SW 1271 (cell line): ENCODE measurements at places on chromosomes 6 and 20.

DNA sequence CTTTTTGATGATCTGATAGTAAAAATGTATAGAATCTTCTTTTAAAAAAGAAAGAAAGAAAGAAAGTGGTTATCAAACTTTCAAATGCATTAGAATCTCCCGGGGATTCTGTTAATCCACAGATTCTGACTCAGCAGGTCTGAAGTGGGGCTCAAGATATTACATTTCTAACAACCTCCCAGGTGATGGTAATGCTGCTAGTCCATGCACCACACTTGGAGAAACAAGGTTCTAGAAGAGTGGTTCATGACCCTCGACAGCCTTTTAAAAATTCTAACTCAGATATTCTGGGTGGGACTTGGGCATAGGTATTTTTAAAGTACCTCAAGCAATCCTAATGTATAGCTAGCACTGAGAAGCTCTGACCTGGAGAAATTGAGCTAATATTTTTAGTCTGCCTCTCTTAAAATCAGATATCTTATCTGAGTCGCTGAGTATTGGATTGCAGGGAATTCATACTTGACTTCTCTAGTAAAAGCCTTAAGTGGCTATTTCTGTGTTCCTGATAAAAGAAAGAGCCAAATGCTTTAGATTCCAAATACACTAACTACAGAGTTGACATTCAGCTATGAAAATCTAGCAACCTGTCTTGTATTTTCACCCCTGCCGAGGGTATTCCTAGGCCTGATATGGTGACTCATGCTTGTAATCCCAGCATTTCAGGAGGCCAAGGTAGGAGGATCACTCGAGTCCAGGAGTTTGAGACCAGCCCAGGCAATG lies 252.4 kb downstream of the PHACTR1 start:
- DNase-seq, result no peak

- DNase-seq, result no peak
Observed at GRCh38 chr6:71268735-71269437, 19.7 kb upstream of the OGFRL1 start.

DNA sequence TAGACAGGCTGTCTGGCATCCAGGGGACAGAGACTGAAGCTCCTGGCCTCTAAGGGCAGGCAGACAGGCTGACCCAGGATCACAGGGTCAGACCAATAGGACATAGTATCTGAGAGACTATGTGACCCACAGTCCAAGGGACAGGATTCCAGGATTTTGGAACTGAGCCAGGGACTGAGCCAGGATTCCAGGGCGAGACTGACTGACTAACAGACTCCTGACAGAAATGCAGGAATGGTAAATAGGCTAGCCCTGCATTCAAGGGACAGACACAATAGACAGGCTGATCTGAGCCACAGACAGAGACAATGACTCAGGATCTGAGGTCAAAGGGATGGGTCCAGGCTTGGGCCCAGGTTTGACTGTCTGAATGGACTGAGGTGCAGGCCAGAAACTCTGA lies 19.8 kb downstream of the XKR7 start:
- peak; percentile 27 for DNase-seq

- peak; percentile 84 for DNase-seq
Observed at GRCh38 chr6:29628419-29629281, 4.3 kb downstream of the GABBR1 start.

- no peak for DNase-seq
Observed at GRCh38 chr6:113818578-113818977, 38.6 kb upstream of the MARCKS start.

DNA sequence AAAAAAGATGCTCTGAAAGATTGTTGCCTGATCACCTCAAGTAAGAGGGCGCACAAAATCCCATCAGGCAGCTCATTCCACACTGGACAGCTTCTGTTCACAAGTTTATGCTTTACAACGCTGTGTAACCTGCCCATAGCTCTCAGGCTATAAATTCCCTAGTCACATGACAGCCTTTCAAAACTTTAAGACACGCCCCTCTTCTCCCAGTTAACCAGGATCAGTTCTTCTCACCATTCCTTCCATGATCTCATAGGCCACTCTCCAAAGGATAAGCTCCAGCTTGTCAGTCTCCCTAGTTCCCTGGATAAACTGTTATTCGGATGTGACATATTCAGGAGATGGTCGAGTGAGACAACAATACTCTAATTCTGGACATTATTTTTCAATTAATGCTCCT lies 15.0 kb downstream of the ADNP start:
- DNase-seq, result peak; percentile 23

DNA sequence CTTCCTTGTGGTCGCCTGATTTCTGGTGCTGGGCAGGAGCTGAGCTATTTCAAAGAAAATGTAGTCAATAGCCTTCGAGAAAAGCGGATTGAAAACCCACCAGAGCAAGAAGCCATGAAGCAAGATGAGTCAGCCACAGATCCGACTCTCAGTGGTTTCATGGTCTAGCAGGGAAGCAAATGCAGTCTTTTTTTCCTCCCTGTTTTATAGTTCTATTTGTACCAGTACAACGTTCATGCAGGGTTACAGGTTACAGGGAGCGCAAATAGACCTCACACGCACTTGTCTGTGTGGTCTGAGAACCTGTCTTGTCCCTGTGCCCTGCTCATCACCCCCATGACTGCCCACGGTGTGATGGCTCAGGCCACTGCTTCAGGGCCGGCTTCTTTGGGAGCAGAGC lies 309.8 kb upstream of the SUPT3H start:
- DNase-seq, result no peak

DNA sequence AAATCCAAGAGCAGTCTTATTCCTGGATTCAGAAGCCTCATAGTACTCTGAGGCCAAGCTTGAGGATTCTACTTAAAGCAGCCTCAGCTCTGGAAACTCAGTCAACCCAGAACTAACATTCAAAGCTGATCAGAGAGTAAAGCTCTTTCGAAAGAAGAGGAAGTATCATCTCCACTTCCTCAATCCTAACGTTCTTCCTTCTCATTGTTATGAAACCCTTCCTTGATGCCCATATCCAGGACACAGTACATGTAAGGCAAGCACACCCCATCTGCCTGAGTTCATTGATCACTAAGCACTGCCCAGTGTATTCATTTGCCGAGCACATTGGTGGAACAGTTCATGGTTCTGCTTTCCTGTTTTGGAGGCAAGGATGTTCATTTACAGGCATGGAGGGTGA lies at the start of gene IPCEF1:
Gene IPCEF1 (minus strand): TSS at position 114 of the 400 bp plus-strand sequence. CDS start 90,856 bp downstream, outside the sequence.
- no peak for DNase-seq

- peak; percentile 59 for DNase-seq
Observed at GRCh38 chr6:43263314-43264178, 20.3 kb downstream of the TTBK1 start.

GRCh38 chr6:21341910-21342309 lies 251.6 kb upstream of the SOX4 start:
- DNase-seq, result no peak

DNA sequence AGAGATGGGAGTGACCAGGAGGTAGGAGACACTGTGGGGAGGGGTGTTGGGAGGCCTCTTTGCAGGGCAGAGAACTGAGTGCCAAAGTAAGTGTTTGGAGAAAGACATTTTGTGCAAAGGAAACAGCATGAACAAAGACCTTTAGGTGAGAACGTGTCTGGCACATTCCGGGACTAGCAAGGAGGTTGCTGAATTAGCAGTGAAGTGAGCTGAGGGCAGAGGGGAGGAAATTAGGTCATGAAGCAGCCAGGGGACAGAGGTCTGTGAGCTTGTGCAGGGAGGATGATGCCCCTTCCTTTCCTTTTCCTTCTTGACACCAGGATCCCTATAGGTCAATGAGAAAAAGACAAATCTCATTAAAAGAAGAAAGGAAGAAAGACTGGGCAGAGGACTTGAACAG lies 21.4 kb upstream of the AHCY start:
- no peak for DNase-seq

DNA sequence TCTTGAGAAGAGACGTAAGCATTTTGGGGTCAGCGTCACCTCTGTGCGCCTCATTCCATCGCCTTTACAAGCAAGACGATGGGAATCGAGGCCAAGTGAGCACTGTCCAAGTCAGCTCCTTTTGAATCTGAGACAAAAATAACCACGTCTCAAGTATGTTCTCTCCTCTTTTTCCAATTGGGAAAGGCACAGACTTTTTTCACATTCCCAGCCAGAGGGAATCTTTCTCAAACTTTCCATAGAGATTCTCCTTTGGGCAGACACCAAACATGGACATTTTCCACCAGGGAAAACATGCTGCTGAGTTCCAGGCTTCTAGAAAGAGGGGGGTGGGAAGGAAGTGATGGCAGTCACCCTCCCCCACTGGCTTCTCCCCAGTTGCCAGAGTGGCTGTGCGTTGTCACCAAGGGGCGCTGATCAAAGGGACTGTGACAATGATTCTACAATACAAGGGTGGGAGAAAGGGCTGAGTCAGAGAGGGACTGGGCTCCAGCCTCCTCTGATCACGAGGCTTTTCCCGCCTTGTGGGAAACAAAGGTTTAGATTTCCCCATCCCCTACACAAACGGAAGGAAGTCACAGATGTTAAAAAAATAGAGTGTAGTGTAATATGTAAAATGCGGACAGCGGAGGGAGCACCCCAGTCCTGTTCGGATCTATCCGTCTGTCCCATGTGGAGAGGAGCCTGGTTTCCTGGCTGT lies 281.9 kb upstream of the RNF24 start:
- DNase-seq, result no peak

DNA sequence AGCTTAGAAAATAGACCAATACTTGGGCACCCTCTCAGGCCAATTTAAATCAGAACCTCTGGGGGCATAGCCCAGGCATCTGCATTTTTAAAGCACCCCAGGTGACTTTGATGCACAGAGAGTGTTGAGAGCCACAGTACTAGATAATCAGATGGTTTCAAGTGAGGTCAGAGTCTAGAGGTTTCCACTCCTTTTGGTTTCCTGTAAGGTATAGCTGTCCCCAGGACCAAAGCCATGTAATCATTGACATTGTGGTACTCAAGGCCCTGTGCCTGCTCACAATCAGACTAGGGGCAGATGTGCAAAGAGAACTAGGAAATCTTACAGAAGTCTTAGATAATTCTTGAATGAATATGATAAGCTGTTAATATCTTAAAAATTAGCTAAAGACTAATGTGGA lies 9.1 kb downstream of the FILIP1 start:
- no peak for DNase-seq

GRCh38 chr20:40866056-40866455 lies 162.6 kb upstream of the TOP1 start:
- DNase-seq, result no peak

DNA sequence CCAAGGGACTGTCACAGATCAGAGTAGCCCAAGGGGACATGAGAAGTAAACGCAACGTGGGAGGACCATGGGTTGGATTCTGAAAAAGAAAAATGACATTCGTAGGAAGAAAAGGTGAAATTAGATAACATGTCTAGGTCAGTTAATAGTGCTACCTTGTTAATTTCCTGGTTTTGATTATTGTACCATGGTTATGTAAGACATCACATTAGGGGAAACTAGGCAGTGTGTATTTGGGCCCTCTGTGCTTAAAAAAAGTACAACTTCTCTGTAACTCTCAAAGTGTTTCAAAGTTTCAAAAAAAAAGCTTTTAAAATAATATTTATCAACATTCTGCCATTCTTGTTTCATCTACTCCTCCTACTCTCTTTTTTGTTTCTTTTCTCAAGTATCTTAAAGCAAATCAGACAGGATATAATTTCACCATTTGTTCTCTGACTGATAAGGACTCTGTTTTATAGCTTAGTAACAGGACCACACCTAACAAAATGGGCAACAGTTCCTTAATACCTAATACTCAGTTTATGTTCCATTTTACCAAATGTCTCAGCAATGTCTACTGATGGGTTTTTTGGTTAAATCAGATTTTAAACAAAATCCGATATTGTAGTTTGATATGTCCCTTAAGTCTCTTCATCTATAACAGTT lies 97.1 kb upstream of the PLCB4 start:
- no peak for DNase-seq

DNA sequence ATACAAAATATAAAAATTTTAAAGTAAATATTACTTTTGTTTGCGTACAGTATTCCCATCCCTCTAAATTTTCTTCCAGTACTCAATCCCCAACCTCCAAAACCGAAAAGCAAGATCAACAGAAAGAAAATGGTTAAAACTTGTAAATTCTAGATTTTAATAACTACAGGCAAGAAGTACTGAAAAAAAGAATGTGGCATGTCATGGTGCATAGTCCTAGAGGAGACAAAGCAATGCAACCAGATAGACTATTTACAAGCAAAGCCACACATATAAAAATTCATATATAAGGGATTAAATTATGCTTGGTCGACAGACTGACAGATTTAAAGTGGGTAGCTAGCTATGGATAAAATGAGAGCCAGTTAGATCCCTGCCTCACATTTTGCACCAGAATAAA lies 56.5 kb upstream of the HFE start:
- DNase-seq, result peak; percentile 69

GRCh38 chr6:41536795-41537758 lies 9.1 kb upstream of the FOXP4 start:
- DNase-seq, result no peak

GRCh38 chr6:40426346-40427066 lies 160.7 kb downstream of the LRFN2 start:
- DNase-seq, result no peak

DNA sequence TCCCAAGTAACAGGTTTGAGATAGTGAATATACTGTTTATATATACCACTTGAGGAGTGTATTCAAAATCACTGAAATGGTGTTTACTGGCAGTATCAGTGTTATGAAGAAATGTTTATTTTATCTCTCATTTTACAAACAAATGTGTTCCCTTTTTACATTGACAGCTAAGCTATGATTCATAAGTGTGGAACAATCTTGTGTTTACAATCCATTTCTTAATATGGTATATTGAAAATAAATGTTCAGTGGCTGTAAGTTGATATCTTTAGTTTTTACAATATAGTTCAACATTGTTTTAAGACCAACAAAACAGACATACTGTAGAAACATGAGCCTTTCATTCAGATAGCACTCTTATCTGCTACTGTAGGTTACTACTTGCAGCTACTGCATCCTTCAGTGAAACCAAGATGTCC lies 14.3 kb downstream of the PHF3 start:
- DNase-seq, result no peak

GRCh38 chr20:48287021-48287494 lies 501.8 kb upstream of the SULF2 start:
- DNase-seq, result no peak

DNA sequence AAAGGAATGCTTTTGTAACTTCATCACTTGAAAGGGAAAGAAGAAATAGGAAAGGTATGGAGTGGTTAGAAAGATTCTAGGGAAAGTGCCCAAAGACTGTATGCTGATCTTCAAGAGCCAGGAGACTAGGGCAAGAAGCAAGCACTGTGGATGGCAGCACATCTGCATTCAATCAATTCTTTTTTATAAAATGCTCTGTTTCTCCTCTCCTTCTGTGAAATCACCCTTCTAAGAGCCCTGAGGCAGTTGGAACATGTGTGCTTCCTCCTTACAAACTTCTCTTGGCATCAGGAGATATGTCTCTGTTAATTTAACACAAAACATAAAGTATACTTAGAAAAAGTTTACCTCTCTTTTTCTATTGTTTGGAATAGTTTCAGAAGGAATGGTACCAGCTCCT lies 1162.2 kb upstream of the GJE1 start:
- no peak for DNase-seq

GRCh38 chr20:63074182-63074581 lies 67.4 kb upstream of the BHLHE23 start:
- no peak for DNase-seq

- DNase-seq, result no peak
Observed at GRCh38 chr20:21393816-21394519, 3.4 kb downstream of the NKX2-4 start.
